ENCODE measurements at places on chromosomes 7 and 10. TPM values are rescaled to one million over a fixed set of nuclear protein-coding genes. Genes with fewer than 3 reads are reported as not detected.
A peak's percentile ranks its signal among the peaks of the same experiment; 100 is the strongest.

The LOXL4 gene
- 9.2 TPM for polyA plus RNA-seq

The HDAC9 gene
- 19.3 TPM for polyA plus RNA-seq

- DNase-seq: peak; percentile 64
Observed at GRCh38 chr10:5449823-5450222, 37.5 kb downstream of the NET1 start.

- no peak for DNase-seq
Observed at GRCh38 chr10:119006451-119007210, 22.9 kb upstream of the NANOS1 start.

- DNase-seq: no peak
Observed at GRCh38 chr10:132612571-132613504, 75.3 kb downstream of the INPP5A start.

- DNase-seq: no peak
Observed at GRCh38 chr10:21501731-21502347, 23.6 kb downstream of the SKIDA1 start.

DNA sequence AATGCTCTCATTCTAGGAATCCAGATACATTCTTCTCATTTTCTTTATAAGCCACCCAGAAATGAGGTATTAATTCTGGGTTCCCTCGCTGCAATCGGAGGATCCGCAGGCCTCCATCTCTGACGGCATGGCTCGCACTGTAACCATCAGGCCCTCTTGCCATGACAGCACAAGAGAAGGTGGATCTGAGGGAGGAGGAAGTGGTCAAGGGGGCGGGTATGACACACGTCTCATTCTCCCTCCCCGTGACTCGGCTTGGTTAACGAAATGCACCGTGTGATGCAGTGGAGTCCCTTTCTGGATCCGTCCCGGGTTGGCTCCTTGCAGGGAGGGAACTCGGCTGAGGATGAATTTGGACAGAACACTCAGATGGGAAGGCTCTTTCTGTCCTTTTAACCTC lies 280.2 kb downstream of the TCERG1L start:
- DNase-seq: no peak

GRCh38 chr10:114057855-114058254 lies 14.2 kb downstream of the ADRB1 start:
- no peak for DNase-seq

DNA sequence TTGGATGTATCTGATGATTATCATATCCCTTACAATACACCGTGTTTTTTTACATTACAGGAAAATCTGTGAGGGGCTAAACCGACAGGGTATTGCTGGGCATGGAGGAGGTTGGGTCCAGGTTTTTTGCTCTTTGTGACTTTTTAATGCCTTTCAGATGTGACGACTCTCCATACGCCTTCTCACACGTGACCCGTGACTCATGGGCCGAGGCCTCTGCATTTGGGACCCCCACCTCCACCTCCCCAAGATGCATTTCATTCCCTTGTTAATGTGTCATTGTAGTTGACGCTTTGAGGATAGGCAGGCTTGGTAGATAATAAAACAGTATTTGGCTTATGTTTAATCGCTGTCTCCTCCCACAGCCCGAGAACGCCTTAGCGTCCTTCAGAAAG lies 95.3 kb downstream of the CUX1 start:
- DNase-seq: no peak

GRCh38 chr7:30595436-30596013 lies 847 bp downstream of the GARS1 start:
- peak; percentile 22 for DNase-seq

DNA sequence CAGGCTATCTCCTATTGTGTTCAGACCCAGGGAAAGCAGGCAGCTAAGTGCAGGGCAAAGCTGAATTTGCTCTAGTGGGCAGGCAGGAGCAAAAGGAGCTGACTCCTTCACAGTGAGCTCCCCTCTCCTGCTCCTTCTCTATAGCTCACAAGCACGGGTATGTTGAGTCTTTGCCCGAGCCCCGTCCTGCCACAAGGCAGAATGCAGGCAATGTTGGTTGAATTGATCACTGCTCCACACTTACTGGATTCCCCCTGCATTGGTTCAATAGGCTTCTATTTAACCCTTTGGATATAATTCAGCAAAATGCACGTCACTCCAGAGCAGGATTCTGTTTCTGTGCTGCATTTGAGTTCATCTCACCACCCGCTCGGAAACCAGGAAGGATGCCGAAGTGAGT lies 16.2 kb upstream of the C10orf90 start:
- DNase-seq: no peak

- peak; percentile 65 for DNase-seq
Observed at GRCh38 chr10:103616705-103617601, 123.4 kb downstream of the NEURL1 start.

DNA sequence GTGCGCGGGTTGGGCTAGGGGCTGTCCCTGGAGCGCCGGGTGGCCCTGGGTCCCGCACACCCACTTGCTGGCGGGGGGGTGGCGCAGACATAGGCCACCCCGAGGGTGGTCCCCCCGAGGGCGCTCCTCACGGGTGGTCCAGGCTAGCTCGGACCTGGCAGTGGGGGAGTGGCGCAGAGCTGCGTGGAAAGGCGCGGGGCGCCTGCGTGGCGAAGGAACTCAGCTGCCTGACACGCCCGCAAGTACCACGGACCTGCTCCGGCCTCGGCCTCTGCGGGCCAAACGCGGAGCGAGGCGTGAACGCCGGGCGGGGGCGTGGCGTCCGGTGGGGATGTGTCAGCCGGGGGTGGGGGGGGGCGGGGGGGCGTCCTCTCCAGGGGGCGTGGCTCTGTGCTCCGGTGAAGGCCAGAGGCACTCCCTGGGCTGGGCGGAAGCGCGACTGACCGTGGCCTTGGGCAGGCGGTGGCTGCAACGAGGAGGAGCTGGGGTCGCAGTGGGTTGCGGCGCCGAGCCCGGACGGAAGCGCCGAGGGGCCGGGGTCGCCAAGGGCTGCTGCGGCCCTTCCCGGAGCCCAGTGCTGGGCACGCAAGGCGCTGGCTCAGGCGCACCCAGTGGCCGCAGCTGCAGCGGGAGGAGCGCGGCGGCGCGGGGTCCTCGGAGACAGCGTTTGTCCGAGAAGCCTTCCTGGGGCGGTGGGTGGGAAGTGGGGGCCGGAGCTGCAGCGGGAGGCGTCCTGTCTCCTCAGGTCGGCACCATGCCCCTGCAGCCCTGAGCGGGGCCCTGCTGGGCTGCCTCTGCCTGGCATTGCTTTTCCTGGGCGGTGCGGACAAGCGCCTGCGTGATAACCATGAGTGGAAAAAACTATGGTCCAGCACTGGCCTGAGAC lies 58.9 kb upstream of the NUPR2 start:
- DNase-seq: no peak

GRCh38 chr7:31811650-31812461 lies 124.8 kb downstream of the PPP1R17 start:
- no peak for DNase-seq
